ENCODE measurements at places on chromosomes 12 and 14. TPM values are rescaled to one million over a fixed set of nuclear protein-coding genes. Genes with fewer than 3 reads are reported as not detected.

The RPL10L gene
- not detected for total RNA-seq

The PROX2 gene
- total RNA-seq = not detected

The MUCL1 gene
- total RNA-seq = not detected

The CHST11 gene
- total RNA-seq = 34.4 TPM

The PPP1R1A gene
- not detected for total RNA-seq

The GALNT8 gene
- total RNA-seq = not detected

The AQP2 gene
- not detected for total RNA-seq

The BCDIN3D gene
- 3.3 TPM for total RNA-seq

The PLCZ1 gene
- not detected for total RNA-seq

The PDE3A gene
- 1.1 TPM for total RNA-seq

The TROAP gene
- 0.44 TPM for total RNA-seq

The CD163L1 gene
- total RNA-seq = 2.4 TPM

The CKB gene
- total RNA-seq = 7.0 TPM

The INSM2 gene
- not detected for total RNA-seq

The RDH11 gene
- total RNA-seq = 147 TPM

The CPNE6 gene
- total RNA-seq = under 0.01 TPM

The OAS3 gene
- total RNA-seq = 7.4 TPM

The COCH gene
- total RNA-seq = 4.0 TPM

The HELB gene
- 3.4 TPM for total RNA-seq

The GRIP1 gene
- total RNA-seq = 0.44 TPM

The LRRC43 gene
- 1.8 TPM for total RNA-seq

The CLEC2B gene
- total RNA-seq = 26.2 TPM

The BMP4 gene
- total RNA-seq = 18.9 TPM

The LRFN5 gene
- 3.6 TPM for total RNA-seq

The RGS6 gene
- total RNA-seq = not detected

The POTEG gene
- not detected for total RNA-seq

The RBP5 gene
- not detected for total RNA-seq

The PTCSC3 gene
- total RNA-seq = not detected

The LPAR5 gene
- not detected for total RNA-seq

The GALNT4 gene
- total RNA-seq = 7.9 TPM

The RASSF9 gene
- total RNA-seq = 0.14 TPM

The GDF3 gene
- not detected for total RNA-seq

The PRKAG1 gene
- 86.2 TPM for total RNA-seq

The RASAL1 gene
- not detected for total RNA-seq

The DBX2 gene
- not detected for total RNA-seq

The LGR5 gene
- not detected for total RNA-seq

The KTN1 gene
- total RNA-seq = 143 TPM

Measured in placental pericyte (primary cell).